Activated CD4-positive, alpha-beta T cell treated with anti-CD3 and anti-CD28 coated beads for 48 hours (primary cell): ENCODE measurements at places on chromosomes 13 and 19.

DNA sequence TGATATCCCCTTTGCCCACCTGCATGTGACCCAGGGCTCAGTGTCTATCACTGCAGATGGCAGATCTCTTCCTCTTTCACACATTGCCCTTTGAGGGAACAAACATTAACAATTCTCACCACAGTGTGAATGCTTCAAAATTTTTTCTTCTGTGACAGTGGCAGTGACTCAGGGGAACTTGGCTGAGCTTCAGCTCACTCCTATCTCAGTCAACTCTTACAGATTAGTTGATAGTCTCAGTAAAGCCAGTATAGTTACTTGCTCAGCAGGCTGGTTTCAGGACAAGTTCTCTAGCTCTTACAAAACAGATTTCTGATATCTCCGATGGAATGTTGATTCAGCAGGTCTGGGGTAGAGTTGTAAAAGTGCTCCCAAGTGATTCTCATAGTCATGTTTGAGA lies 166.9 kb downstream of the DLEU7 start:
- DNase-seq: no peak

- DNase-seq: no peak
Observed at GRCh38 chr13:60467098-60467497, 70.1 kb downstream of the TDRD3 start.

DNA sequence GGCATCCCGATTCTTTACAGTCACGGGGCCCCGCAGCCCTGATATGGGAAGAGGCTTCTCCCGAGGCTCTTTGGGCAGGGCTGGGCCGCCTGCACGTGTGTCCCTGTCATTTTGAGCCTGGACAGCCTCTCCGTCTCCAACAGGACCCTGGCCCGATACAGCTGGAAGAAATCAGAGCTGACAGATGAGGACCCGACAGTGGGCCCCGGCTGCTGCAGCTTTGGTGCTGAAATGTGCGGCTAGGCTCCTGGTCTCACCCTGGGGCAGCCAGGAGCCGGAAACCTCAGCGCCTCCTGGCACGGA lies 3.2 kb downstream of the PIAS4 start:
- DNase-seq: no peak

GRCh38 chr19:33582914-33583313 lies 38.8 kb upstream of the CHST8 start:
- DNase-seq: no peak

GRCh38 chr13:103884101-103884723 lies 818.0 kb upstream of the SLC10A2 start:
- no peak for DNase-seq

DNA sequence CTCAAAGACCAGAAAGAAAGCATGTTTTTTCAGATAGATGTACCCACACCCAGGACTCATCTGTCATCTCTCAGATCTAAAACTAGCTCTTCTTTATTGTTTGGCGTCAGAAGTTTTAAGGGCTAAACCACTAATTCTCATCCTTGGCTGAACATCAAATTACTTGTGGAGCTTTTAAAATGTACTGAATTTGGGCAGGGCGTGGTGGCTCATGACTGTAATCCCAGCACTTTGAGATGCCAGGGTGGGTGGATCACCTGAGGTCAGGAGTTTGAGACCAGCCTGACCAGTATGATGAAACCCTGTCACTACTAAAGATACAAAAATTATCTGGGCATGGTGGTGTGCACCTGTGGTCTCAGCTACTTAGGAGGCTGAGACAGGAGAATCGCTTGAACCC lies 47.4 kb downstream of the RCBTB2 start:
- no peak for DNase-seq

GRCh38 chr19:4877753-4878490 lies 10.5 kb upstream of the PLIN3 start:
- no peak for DNase-seq

- no peak for DNase-seq
Observed at GRCh38 chr19:32471095-32471494, 65.5 kb downstream of the DPY19L3 start.

DNA sequence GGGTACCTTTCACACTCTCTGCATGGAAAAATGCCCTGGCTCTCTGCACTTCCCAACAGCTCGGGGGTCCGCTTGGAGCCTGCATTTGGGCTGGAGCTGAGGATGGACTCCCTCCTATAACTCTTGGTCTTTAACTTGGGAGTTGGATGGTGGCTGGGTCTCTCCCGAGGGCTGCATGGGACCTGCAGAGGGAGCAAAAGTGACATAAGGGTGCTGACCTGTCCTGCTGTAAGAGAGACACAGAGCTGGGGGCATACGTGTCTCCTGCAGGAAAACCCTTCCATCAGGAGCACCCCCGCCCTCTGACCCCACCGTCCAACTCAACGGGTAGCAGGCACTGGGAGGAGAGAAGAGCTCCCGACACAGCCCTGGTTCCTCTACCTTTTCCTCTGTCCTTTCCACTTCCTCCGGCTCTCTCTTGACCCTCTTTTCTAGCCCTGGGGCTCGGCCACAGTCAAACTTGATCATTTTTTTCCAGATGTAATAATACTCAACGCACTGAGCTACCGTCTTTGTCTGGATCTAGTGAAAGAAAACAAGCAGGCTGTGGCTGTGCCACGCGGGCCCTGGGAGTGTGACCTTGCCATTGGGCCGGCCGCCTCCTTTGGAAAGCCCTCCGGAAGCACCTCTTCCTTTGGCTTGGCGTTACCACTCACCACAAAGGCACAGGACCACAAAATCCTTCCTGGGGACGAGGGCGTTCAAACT lies 6.8 kb upstream of the NAPA start:
- DNase-seq: no peak

- DNase-seq: peak; percentile 88
Observed at GRCh38 chr19:6737873-6738786, 750 bp upstream of the GPR108 start.

DNA sequence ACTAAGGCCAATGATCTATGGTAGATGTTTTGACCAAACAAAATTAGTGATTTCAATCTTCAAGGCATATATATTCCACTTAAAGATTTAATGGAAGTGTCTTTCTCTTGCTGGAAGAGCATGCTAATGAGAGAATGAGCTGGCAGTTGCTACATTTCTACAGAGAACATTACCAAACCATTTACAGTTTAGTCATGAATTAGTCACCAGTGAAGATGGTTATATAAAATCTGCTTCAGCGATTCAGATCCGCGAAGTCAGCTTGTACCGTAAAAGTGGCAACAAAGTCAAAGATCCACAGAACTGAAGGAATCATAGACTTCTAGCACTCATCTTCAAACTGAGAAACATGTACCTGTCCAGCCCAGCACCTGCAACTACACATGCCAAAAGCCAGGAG lies 156.3 kb downstream of the SLITRK5 start:
- no peak for DNase-seq

GRCh38 chr13:73216381-73216831 lies 157.6 kb downstream of the KLF5 start:
- DNase-seq: no peak

DNA sequence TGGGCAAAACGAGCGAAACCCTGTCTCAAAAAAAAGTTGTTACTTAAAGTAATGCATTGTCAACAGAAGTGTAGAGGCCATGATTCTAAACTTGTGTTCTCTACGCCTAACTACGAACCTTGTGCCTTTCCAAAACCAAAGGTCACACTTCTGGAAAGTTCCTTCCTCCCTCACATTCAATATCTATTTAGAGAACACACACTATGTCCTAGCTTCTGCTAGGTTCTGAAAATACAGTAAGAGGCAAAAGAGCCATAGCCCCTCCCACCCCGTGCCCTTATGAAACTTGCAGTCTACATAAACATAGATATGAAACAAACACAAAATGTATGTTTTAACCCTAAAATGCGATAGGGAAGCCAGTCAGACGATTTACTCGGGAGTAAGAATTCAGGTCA lies 36.4 kb downstream of the RNF6 start:
- DNase-seq: no peak

DNA sequence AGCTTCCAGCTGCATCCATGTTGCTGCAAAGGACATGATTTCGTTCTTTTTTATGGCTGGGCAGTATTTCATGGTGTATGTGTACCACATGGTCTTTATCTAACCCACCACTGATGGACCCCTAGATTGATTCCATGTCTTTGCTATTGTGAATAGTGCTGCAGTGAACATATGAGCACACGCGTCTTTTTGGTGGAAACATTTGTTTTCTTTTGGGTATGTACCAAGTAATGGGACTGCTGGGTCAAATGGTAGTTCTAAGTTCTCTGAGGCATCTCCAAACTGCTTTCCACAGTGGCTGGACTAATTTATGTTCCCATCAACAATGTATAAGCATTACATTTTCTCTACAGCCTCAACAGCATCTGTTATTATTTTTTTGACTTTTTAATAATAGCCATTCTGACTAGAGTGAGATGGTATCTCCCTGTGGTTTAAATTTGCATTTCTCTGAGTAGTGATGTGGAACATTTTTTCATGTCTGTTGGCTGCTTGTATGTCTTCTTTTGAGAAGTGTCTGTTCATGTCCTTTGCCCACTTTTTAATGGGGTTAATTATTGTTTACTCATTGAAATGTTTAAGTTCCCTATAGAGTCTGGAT lies 6.8 kb upstream of the UBE2L5 start:
- DNase-seq: no peak

DNA sequence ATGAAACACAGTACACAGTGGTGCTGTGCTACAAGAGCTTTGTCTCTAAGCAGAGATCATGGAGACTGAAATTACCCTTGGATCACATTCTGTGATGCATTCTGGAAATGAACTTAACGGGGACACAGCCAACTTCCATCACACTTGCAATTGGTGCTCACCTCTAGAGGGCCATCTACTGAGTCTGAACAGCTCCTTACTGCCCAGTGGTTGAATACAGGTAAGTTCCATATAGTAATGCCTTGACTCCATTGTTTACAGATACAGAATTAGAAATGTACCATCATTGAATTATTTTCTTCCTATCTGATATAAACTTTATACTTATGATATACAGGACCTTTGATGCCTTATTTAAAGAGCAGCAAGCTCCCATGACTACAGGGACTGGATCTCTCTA lies 686.4 kb downstream of the PCDH9 start:
- no peak for DNase-seq

DNA sequence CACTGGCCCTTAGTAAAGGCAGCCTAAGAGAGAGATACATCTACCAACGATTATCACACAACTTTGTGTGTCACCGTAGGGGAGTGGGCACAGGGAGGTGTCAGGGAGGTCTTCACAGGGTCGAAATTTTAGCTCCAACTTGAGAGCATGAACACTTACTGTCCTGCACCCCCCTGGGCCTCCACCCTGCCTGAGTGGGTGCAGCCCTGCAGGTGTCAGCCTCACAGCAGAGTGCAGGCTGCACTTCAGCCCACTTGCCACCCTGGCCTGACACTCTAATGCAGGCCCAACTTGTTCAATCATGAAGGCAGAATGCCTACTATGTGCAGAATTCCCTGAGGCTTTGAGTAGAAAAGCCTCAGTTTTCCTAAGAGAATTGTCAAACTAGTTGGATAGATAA lies 4.0 kb upstream of the SMAD9 start:
- no peak for DNase-seq
